ENCODE measurements at places on chromosomes 12 and 14.

- DNase-seq = no peak
Observed at GRCh38 chr12:67472539-67472938, 176.0 kb upstream of the DYRK2 start.

- no peak for DNase-seq
Observed at GRCh38 chr12:128138125-128138524, 128.8 kb upstream of the TMEM132C start.

DNA sequence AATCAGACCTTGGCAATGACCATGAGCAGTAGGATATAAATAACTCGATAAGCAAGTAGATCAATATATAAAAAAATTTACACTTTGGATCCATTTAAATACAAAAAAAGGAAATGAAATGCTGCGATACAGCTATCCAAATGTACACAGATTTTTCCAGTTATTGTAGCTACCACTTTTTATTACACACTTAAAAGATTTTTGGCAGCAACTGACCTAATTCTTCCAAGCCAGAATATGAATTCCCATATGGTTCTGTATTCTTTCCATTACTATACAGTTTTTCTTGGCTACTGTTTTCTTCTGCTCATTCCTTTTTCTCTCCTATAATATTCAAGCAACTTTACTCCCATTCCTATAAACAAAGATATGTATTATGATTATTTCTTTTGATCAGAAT, 52.2 kb downstream of the TMTC1 start:
- no peak for DNase-seq

DNA sequence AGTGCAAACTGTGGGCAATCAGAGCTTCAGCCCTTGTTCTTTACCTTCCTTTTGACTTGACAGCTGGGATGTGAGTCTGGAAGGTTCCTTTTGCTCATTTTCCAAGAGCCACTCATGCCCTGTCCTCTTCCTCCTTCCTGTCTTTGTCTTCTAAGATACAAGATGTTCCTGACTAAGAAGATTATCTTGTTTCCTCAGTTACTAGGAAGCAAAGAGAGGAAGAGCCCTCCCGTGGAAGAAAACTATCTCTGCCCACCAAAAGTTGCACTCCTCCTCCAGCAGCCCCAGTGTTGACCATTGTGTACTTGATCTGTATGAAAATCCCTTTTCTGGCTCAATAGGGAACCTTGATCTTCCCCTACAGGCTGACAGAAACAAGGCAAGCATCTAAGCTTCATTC, 138.0 kb downstream of the C12orf75 start:
- no peak for DNase-seq

- DNase-seq = no peak
Observed at GRCh38 chr12:24561882-24562770, 386.8 kb downstream of the BCAT1 start.

GRCh38 chr14:37597538-37597913, 2.1 kb downstream of the TTC6 start:
- no peak for DNase-seq

DNA sequence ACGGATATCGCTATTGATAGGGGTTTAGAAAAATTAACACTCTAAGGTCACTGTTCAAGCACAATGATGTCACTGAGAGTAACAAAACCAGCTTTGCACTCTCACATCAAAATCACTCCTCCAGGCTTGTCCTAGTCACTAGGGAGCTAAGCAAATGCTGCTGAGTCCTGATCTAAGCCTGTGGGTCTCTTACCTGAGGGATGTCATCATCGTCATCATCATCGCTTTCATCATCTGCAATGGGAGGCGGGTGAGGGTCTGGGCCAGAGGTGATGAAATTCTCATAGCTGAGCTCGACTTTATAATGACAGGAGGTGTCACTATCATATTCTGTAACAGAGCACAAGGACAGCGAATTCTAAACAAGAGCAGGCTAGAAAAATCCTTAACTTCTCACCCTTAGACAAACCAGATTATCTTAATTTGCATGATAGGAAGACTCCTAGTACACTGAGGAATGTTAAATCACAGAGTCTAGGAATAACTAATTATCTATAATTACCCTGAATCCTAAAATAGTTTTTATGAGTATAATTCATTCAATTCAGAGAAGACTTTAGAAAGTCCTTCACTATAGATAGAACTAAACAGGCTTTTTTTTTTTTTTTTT, 83.0 kb downstream of the TRAFD1 start:
- DNase-seq = no peak

- DNase-seq = no peak
Observed at GRCh38 chr14:93939304-93940229, 12.4 kb downstream of the FAM181A start.

- DNase-seq = no peak
Observed at GRCh38 chr14:98976271-98976670, 295.7 kb downstream of the BCL11B start.

- no peak for DNase-seq
Observed at GRCh38 chr12:70246580-70246979, 3.3 kb downstream of the CNOT2 start.

DNA sequence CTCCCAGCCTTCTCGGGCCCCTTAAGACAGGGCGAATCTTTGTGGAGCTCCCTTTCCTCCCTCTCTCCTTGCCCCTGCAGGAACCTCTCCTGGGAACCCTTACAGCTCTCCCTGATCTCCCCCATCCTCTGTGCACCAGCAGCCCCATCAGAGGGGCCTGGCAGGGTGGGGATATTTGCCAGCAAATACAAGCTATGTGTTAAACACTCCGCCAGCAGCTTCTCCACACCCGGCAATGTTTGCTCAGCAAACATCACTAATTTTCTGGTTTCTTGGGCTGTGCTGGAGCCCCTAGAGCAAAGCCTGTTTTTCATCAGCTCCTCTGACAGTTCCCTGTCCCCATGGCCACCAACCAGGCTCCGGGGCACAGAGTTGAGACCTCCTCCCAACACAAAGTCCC, 147.5 kb upstream of the LHX5 start:
- no peak for DNase-seq

DNA sequence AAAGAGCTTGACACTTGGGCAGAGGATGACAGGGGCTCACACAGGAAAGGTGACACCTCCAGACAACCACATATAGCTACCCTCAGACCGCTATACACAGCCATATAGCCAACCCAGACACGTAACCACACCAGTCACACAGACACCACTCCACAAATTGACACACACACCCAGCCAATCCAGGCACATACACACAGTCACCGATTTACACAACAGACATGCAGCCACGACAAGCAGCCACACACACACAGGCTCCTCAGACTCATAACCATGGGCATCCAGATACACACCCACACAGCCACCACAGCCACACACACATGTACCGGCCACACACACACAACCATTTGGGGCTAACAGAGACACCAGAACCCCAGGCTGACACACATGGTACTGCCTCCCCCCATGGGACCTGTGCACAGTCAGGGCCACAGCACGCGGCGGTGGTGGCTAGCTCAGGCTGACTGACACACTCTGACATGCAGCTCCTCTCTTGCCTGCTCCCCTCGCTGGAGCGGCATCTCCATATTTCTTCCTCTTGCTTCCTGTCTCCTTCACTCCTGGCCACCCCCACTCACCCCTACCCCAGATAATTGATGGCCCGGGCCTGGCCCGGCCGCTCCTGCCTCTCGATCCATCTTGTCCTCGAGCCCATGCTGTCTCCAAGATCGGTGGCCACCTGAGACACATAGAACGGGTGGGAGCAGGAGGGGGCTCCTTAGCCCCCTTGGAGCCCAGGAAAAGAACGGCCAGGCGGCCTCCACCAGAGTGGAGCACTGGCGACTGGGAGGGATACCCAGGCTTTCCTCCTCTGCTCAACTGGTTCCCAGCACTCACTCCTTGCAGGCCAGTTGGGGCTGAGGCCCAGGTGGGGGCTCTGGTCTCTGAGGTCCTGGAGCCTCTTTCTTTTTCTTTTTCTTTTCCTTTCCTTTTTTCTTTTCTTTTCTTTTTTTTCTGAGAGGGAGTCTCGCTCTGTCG, 6.0 kb upstream of the SHMT2 start:
- no peak for DNase-seq

GRCh38 chr12:80299219-80299618, 144.8 kb upstream of the PTPRQ start:
- DNase-seq = no peak

DNA sequence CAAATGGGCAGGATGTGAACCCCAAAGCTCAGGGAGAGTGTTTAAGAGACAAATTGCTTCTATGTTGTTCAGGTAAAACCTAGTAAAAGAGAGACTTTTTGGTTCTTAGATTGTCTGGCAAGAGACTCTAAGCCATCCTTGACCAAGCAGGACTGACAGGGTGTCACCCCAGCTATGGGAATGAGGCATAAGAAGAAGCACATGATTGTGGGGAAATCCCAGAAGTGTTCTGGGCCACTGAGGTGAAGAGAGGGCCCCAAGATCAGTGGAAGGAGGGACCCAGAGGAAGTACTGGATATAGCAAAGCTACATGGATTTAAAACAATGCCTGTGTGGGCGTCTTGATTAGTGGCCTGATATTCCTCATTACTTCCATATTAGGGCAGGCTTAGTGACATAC, 99.0 kb downstream of the SAMD4A start:
- DNase-seq = no peak

- DNase-seq = no peak
Observed at GRCh38 chr14:103385929-103386712, 906 bp downstream of the MARK3 start.
